NCI-H526 (cell line): ENCODE measurements at places on chromosomes 3 and 15.
A peak's percentile ranks its signal among the peaks of the same experiment; 100 is the strongest.

GRCh38 chr15:39153716-39154115 is 427.2 kb upstream of the THBS1 start:
- no peak for DNase-seq

DNA sequence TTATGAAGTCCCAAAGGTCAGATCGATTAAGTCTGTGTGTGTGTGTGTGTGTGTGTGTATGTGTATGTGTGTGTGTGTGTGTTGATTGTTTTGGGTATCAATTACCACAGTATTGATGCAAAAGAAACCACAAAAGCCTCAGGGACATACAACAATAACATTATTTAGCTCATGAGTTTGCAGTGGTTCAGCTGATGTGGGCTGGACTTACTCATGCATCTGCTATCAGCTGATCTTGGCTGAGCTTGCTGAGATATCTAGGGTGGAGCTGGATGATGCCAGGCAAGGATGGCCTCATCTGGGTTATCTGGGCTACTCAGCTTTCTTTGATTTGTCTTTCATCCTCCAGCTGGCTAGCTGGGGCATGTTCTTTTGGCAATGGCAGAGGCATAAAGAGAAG is 82.4 kb upstream of the PRR23C start:
- DNase-seq = no peak

DNA sequence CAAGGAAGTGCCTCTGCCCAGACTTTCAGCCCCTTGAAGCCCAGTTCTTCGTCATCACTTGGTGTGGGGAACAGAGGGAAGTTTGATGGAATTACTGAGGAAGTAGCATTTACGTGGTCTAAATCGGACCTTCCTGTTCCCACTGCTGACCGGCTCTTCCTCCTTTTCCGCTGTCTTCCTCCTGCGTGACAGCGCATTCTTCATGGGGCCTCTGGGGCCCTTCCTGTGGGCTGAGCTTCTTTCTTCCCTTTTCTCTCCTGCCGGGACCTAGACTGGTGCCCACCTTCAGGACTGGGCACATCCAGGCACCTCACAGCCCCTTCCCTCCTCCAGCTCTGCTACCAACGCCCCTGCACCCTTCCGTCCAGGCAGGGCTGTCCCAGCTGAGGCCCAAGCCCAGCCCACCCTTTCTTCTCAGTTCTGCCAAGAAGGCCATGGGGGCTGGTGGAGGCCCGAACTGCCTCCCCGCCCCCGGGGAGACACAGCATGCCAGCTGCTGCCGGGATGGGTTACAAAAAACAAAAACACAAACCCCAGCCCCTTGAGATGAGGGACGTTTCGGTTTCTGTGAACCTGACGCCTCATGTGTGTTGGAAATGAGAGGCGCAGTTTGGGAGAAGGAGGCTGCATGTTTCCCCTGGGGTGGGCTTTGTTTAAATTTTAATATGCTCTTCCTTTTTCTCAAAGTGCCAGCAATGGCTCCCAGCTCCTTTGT is 19.1 kb downstream of the ZNF710 start:
- DNase-seq = no peak

GRCh38 chr3:178172121-178172520 is 364.1 kb upstream of the KCNMB2 start:
- DNase-seq = no peak

DNA sequence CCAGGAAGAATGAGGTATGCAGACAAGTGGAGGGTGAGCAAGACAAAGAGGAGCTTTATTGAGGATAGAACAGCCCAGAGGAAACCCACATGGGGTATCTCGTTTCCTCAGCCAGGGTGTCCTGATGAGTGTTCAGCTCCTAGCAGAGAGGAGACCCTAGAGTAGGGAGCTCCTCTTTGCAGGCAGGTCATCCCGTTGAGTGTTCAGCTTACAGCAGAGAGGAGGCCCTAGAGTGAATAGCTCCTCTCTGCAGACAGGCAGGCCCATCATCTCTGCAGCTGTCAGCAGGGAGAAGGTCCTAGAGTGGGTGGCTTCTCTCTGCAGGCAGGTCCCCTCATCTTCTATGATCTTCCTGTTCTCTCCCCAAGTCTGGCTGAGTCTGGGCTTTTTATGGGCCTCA is 90.6 kb upstream of the TNFSF10 start:
- DNase-seq = no peak

GRCh38 chr15:22839046-22839695 is 705 bp downstream of the NIPA2 start:
- no peak for DNase-seq

GRCh38 chr15:58284293-58284692 is 146.1 kb downstream of the AQP9 start:
- DNase-seq = no peak

DNA sequence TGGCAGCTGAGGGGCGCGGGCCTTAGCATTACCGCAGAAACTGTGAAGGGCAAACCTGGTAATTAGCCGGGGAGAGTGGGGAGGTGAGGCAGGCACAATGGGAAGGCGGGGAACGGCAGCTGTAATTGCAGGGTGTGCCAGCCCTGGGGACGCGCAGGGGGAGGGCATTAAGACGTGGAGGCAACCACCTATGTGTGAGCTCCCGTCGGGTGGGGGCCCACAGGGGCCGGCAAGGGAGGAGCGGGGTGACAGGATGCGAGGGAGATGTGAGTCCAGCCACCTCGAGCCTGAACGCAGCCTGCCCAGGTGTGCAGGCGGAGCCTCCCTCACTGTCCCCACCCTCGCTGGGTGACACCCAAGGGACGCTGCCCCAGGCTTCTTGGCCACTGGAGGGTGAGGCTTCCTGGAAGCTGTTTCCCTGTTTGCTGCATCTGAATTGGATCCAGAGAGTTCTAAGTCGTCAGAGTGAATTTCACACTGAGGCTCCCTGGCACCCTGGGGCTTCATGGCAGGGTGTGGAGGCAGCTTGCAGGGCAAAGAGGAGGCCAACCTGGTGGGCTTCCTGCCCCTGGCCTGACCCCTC is 130.6 kb upstream of the MEF2A start:
- peak; percentile 70 for DNase-seq

- DNase-seq = no peak
These were observed 29.1 kb downstream of the ALS2CL start for GRCh38 chr3:46664188-46664970.

DNA sequence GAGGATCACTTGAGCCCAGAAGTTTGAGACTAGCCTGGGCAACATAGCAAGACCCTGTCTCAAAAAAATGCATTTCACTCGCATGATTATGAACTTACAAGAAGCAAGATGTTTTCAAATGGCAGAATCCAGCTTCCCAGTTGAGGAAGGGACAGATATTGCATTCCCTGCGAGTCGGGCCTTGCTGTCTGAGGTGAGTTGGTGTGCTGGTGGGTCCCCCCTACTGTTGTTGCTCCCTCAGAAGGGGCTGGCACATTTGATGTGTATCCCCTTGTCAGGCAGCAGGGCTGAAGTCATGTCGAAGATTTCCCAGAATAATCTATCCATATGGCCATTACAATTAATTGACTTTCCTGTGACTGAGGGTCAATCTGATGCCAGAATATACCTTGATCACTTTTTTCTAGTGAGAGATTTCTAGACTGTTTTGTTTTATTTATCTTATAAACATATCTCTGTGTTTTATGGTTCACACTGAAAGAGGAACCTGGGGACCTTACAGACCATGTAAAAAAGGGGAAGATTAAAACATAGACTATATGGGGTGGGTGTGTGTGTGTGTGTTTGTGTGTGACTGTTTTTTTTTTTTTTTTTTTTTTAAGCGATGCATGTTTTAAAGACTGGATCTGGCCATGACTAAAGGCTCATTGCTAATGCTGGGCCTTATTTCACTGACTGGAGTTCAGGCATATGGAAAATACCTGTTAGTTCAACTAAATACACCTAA is 112.1 kb upstream of the MRPS22 start:
- no peak for DNase-seq

GRCh38 chr3:127688416-127689265 is 15.9 kb downstream of the ABTB1 start:
- no peak for DNase-seq

GRCh38 chr15:69525543-69525942 is 72.9 kb downstream of the RPLP1 start:
- no peak for DNase-seq

DNA sequence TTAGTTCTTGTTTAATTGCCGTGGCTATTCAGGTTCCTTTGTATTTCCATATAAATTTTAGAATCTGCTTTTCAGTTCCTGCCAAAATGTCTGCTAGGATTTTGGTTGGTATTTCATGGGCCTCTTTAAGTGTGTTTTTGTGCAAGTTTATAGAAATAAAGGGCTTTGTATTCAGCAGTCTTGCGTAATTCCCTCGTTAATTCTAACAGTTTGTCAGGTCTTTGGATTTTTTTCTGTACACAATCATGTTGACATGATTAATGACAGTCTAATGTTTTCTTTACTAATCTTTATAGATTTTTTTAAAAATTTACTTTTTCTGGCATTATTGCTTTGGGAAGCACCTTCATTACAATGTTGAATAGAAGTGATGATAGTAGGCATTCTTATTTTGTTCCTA is 120.9 kb downstream of the NEK11 start:
- no peak for DNase-seq
